ENCODE measurements at places on chromosomes 16 and 17.

DNA sequence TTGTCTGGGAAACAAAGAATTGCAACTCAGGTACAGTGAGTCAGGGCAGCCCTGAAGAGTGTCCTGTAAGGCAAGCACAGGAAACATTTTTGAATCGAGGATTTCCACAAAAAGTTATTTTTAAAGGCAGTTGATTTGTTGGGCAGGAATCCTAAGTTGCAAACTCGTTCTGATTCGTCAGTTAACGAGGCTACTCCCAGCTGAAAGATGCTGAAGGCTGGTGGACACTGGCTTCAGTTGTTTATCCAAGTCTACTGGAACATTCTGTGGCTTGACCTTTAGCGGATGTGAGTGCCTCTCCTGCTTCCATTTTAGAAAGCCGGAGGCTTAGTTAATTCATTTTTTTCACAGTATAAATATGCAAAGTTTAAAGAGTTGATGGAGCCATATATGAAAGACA lies 84.2 kb downstream of the KCNJ12 start:
- DNase-seq, result peak; percentile 56

- no peak for DNase-seq
Observed at GRCh38 chr16:11264155-11264832, 4.8 kb downstream of the TNP2 start.

DNA sequence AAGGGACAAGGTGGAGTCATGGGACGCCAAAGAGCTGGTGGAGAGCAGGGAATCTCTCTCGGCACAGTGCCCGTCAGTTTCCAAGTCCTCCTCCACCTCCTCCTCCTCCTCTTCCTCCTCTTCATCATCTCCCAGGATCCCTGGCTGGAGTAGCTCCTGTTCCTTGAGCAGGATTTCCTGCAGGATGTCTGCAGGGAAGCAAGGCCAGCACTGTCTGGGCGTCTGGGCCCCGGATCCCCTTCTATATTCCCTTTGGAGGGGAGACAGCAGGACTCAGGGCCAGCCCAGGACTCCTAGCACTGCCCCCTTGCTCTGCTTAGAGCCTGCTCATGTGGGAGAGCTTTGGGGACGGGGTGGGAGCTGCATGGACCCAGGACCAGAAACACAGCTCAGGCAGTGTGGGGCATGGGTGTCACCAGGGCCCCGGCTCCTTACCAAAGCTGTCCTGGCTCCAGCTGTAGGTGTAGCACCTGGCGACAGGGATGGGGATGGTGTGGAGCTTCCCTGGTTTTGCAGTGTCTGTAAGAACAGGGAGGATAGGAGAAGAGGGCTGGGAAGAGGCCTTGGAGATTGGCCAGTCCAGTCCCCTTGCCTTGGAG lies 21.3 kb upstream of the PIK3R6 start:
- no peak for DNase-seq

- DNase-seq, result no peak
Observed at GRCh38 chr16:65725156-65725845, 603.4 kb upstream of the CDH11 start.

- DNase-seq, result peak; percentile 97
Observed at GRCh38 chr17:77429969-77430752, 289.4 kb downstream of the SEC14L1 start.

DNA sequence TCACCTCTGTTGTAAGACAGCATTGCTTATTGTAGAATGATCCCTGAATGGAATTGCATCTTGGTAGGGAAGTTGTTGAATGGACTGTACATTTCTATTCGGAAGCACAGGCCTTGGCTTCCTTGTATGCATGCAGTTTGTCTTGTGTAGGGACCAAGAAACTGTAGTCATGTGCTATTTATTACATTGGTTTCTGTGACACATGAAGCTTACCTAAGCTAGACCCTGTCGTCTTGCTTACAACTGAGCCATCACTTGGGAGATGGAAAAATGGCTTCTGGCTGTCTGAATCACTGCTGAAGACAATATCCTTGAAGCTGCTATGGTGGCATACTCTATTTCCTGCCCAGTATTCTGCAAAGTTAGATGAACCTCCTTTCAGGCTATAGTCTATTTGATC lies 29.1 kb downstream of the PPM1D start:
- peak; percentile 29 for DNase-seq

DNA sequence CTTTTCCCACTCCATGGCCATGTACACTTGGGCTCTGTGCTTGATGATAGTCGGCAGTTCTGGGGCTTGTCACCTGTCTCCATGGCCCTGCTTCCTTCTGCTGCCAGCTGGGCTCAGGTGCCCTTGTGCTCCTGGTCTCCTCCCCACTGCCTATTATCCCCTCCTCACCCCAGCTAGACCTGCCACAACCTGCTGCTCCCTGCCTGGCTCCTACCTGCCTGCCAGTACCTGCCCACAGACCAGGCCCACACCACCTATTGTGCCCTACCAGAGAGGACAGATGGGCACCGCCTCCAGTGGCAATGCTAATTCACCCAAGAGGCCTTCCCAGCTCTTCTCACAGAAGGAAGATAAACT lies 538 bp upstream of the RAPGEFL1 start:
- DNase-seq, result no peak

DNA sequence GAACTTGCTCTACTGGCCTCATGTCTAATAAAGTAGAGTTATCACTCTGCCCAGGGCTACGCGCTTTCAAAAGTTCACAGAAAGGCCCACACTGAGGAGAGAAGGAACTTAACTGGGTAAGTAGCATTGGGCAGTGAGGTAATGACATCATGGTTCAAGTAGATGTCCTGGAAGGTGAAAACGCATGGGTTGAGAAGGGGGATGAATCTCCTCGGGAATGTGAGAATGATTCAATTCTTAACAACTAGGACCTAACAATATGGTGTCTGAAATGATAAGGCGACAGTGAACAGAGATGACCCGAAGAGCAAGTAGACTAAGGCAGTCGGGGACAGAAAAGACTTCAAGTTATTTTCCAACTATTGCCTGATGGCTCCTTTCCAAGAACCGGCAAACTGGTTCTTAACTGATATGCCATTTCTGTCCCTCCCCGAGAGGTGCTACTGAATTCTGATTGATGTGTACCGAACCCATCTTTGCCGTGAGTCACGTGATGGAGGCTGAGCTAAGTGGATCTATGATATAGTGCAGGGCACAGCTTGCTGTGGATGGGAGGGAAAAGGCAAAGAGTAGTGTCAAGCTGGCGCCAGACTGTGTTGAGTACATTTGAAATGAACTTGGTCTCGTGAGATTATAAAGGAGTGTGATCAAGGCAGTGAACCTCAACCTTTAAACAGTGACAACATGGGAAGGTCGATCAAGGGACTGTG lies 44.1 kb downstream of the MARCHF10 start:
- DNase-seq, result no peak

DNA sequence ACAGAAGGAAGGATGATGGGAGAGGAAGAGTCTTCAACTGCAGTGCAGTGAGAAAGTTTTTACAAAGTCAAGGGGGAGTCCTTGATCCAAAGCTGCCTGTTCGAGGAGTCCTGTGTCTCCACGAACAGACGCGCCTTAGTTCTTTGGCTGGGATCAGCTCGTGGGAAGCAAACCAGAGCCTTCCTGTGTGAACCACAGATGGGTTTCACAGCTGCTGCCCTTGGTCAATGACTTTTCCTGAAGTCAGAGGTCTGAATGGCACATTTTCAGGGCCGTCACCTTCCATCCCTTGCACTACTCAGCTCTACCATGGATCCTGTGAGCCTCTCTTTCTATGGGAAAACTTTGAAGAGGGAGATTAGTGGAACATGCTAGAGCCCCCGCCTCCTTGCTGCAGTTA lies 4.2 kb upstream of the SBK1 start:
- DNase-seq, result peak; percentile 73

- DNase-seq, result no peak
Observed at GRCh38 chr16:49827805-49828438, 28.0 kb downstream of the ZNF423 start.

- peak; percentile 34 for DNase-seq
Observed at GRCh38 chr17:5825717-5826330, 241.5 kb upstream of the NLRP1 start.

DNA sequence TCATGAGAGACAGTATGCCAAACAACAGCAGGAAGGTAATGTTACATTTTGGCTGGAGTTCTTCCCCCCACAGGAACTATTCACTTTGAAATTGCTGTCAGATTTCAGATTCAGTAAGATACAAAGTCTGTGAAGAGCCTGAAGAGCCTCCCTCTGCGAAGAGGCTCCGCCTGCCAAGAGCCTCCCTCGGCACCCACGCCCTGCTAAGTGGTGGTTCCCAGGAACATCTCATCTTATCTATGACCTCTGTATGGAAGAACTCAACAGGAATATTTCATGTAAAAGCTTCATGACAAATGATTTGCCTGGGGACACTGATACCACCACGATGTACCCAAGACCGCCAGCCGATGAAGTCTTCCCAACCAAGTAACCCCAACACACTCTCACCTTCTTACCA lies 3.2 kb downstream of the ZC3H7A start:
- DNase-seq, result peak; percentile 24

DNA sequence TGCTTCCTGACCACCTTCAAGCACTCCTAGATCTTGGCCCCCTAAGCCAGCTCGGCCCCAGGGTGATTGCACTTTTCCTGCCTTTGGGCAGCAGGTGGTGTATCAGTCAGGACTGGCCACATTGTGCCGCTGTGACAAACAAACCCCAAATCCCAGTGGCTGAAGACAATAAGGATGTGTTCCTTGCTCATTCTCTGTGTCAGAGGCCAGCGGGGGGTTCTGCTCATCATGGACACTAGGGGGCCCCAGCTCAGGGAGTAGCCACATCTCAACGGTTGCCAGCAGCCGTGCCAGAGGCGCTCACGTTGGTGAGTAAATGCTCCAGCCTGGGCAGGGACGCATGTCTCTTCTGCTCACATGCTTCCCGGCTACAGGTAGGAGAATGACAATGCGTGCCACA lies 60.4 kb downstream of the ZDHHC7 start:
- DNase-seq, result no peak

DNA sequence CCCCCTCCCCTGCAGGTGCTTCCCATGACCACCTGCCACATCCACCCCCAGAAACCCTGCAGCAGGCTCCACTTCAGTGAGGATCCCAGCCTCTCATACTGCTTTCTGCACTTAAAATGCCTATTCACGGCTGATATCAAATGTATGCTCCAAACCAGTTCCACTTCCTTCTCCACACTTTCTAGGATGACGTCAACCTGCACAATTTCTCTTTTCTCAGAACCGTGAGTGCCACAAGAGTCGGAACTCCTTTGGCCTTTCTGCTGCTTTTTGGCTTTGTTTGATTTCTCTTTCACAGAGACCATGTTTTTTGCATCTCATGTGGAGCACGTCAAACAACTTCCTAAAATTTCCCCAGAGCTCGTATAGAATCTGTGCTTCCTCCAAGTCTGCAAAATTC lies 378.8 kb upstream of the TNRC6C start:
- DNase-seq, result no peak

DNA sequence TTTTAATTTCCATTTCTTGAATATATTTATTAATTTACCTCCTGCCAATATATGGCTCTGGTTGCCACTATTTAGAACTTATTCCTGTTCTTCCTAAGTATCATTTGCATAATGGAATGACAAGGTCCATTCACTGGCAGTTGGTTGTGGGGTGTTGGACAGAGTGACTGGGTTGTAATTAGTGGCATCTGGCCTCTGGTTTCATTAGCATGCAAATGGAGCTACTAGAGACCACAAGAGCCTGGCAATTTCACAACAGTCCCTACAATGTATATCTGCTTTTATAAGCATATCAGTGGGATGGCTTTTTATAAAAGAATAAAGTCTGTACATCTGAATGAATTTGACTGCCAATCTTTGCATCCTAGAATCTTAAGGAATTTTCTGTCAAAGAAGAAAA lies 1030.9 kb upstream of the CDH8 start:
- no peak for DNase-seq

DNA sequence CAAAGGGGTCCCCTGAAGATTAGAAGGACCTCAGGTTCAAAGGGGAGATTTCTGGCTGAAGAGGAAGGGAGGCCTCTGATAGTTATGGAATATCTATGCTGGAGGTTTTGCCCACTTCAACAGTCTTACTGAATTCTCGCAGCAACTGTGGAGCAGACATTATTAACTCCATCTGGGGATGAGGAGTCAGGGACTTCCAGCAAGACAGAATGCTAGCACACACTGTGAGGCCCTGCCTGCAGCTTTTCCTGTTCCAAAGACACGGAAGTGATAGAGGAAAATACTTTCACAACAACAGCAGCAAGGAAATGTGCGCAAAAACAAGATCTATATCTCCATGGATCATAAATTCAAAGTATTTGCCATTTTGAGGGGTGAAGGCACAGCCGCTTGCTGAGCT lies 72.8 kb downstream of the RPH3AL start:
- no peak for DNase-seq

- no peak for DNase-seq
Observed at GRCh38 chr16:82182266-82183003, 12.4 kb upstream of the MPHOSPH6 start.

- DNase-seq, result no peak
Observed at GRCh38 chr16:68767581-68767980, 30.5 kb downstream of the CDH1 start.

GRCh38 chr17:16952401-16952800 lies 19.5 kb downstream of the TNFRSF13B start:
- DNase-seq, result no peak

- DNase-seq, result no peak
Observed at GRCh38 chr16:58266336-58266735, 28.5 kb downstream of the PRSS54 start.

DNA sequence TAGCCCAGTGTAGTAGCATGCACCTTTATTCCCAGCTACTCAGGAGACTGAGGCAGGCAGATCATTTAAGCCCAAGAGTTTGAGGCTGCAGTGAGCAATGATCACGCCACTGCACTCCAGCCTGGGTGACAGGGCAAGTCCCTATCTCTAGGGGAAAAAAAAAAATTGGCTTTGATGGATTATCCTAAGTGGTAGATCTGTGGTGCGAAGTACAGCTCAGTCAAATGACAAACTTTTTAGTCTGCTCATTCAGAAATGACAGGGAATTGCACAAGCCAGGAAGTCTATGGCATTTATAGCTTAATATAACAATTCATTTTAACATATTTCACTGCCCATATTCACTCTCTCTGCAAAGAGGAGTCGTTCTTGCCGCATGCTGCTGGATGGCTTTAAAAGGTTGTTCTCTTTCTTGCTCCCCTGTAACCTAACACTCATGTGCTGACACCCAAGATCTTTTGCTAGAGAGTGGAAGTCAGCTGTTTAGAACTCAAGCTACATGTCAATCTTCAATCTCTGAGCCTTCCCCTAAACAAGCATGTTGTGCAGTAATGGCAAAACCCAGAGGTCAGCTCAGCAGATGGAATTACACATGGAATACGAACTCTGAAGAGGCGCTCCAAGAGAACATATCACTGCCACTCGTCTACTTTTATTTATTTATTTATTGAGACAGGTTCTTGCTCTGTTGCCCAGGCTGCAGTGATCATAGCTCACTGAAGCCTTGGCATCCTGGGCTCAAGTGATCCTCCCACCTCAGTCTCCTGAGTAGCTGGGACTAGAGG lies 32.8 kb downstream of the RNF157 start:
- peak; percentile 69 for DNase-seq

- DNase-seq, result no peak
Observed at GRCh38 chr17:28706471-28707338, 5.0 kb downstream of the PROCA1 start.

- DNase-seq, result no peak
Observed at GRCh38 chr17:67485666-67486065, 108.6 kb downstream of the PITPNC1 start.

DNA sequence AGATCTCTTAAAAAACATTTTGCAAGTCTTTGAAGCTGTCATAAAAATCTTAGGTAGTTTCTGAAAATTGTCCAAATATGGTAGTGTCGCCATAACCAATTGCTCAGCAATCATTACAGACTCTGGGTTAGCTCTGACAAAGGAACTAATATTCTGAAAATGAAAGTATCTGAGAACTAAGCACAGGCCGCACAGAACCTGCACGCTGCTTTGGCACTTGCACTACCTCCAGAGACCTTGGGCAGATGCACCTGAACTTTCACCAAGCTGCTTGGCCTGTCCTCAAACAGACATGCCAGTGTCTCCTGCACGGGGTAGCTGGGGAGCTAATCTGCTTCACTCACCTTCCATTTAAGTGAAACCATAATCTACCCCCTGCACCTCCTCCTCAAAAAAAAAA lies 317.0 kb downstream of the MAF start:
- no peak for DNase-seq

All from myocyte (in vitro differentiated cells).